ENCODE measurements at places on chromosomes 13 and 19.

GRCh38 chr19:54179921-54180461 is 7.0 kb upstream of the TMC4 start:
- no peak for DNase-seq

GRCh38 chr19:44341794-44342193 is 14.7 kb downstream of the ZNF112 start:
- no peak for DNase-seq

DNA sequence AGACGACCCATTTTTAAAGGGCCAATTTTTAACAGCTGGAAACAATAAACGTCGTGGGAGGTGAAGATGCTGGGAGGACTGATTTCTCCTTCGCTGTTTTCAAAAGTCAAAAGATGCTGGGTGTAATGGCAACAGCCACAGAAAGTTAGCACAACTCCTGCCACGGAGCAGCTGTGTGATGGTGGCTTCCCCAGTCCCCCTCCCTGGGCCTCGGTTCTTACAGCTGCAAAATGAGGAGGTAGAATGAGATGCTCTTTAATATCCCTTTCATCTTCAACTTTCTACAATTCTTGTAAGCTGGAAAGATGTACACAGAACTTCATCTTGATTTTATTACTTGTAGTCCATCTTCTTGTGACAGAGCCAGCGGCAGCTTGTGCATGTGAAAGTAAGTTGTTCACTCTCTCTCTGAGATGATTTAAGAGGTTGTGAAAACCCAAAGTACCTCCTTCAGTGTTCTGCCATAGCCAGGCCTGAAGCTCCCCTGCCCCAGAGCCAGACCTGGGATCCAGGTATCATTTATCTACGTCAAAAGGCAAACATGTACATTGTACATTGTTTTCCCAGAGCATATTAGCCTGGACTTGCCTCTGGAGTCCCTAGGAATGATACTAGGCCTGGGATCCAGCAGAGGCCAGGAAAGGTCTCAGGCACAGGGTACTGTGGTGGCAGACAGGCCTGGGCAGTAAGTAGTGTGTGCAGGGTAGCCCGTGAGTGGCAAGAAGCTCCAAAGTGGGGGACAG is 3.4 kb upstream of the UBE2L5 start:
- DNase-seq: no peak

DNA sequence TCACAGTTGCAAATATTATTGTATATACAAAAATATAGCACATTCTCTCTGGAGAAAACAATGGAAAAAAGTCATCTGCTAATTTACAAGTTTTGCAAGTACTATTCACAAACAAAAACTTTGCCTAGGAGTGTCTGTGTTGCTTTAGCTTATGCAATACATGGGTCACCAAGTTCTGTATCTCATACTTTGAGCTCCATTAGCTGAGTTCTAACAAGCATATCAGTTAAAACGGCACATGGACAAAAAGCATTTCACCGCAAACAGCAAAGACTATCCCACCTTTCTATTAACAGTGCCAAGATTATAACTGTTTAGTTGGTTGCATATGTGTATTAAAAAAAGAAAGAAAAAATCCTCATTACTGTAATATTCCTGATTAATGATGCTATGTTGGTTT is 4.6 kb downstream of the SPRY2 start:
- no peak for DNase-seq

GRCh38 chr19:28330831-28331230 is 882.1 kb downstream of the UQCRFS1 start:
- DNase-seq: no peak

DNA sequence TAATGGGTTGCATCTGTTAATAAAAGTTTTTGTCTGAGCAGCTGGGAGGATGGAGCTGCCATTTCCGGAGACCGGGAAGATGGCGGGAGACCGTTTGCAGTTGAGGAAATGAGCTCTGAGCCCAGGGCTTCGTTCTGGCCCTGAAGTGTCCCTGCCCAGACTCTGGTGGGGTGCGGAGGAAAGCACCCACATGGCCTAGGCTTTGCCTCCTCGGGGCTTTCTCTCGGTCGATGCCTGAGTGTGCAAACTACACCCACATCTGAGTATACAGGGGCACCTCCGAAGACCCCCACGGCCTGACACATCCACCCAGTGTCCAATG is 15.6 kb upstream of the NANOS3 start:
- DNase-seq: no peak

DNA sequence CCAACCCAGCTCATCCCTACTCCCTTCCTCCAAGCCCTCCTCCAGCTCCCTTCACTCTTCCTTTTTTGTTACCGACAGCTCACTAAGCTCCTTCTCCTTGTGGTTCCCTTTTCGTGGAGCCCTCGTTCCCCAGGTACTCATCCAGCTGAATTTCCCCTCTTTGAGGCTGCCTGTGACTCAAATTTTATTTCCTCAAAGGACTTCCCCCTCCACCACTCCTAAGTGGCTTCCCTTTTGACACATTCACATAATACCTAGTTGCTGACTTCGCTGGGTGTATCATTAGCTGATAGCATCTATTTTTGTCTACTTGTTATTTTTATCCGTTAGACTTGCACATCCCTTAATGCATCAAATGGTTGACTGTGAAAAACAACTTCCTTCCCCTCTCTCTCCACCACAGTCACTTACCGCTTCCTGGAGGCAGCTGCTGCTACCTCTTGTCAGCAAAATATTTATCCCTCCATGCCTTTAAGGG is 14.5 kb downstream of the FFAR2 start:
- peak; percentile 56 for DNase-seq

GRCh38 chr13:69553976-69554375 is 553.6 kb upstream of the ATXN8OS start:
- no peak for DNase-seq

- DNase-seq: no peak
These were observed 99.6 kb downstream of the CCNA1 start for GRCh38 chr13:36531746-36532486.

DNA sequence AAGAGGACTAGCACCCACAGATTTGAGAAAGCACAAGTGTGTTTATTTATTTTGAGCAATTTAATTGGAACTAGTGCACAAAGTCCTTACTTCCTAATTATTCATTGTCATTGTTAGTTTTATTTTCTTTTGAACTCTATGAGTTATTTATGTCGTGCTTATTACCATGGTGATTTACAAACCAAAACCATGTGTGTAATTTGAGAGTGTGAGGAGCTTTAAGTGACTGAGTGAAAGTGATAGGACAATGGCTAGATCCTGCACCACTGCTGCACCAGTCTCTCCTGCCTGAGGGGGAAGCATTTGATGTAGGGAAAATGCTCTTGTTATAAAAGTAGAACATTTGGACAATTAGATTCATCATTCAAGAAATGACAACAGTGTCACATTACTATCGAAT is 172.3 kb upstream of the KLF12 start:
- DNase-seq: no peak

GRCh38 chr19:47863514-47863936 is 4.5 kb downstream of the TPRX2 start:
- DNase-seq: peak; percentile 81

GRCh38 chr13:106699311-106699710 is 131.4 kb upstream of the ARGLU1 start:
- DNase-seq: no peak

DNA sequence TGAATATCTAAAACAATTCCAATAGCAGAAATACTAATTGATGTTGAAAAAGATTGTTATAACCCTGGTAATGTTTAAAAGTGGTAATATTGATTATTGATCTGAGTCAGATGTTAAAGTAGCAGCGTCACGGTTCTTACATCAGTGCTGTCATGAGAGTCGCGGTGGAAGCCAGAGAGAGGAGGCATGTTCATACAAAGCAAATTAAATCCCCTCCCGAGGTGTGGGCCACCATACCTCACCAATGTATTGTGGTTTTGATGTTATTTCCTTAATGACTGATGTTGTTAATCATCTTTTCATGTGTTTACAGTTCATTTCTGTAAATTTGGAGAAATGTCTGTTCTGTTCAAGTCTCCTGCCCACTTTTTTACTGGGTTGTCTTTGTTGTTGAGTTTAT is 11.2 kb downstream of the ZNF317 start:
- no peak for DNase-seq

GRCh38 chr13:112743451-112744167 is 53.8 kb downstream of the ATP11A start:
- no peak for DNase-seq

DNA sequence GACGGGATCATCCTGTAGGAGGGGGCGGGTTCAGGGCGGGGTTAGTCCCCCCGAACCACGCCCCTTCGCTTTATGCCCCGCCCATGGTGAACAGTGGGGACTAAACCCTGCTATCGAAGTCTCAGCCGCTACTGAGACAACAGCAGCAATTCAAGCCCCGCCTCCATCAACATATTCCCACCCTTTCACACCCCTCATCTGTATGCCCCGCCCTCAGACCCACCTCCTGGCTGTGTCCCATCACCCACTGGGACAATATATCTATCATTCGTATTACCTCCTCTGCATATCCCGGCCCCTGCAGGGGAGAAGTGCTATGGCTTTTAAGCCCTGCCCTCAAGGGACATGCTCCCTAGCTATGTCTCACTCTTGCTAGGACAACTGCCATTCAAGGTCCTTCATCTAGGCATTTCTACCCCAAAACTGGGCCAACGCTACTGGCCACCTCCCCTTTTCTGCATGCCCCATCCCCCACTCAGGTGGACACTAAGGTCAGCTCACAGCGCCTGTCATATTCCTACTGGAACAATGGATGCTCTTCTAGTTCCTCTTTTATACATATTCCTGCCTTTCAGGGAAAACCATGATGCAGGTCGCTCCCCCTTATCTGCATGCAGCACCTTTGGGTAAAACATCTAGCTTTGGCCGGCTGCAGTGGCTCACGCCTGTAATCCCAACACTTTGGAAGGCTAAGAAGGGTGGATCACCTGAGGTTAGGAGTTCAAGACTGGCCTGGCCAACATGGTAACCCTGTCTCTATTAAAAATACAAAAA is 11.9 kb downstream of the LRFN1 start:
- no peak for DNase-seq

DNA sequence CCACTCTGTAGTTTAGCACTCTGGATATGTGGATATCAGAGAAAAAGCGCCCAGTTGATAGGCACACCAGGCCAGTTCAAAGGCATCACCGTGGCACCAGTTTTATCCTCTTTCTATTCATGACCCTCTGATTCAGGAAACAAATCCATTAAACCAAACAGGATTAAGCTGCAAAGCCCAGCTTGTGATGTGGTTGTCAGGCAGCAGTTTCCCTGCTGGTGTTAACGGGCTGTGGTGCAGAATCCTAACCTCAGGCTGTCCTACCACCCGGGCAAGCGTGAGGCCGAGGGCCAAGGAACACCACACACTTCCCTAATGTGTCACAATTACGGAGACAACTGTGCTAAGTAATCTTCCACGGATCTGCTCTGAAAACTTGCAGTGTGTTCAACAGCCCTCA is 209.1 kb downstream of the OLFM4 start:
- DNase-seq: no peak

GRCh38 chr13:24129914-24130774 is 30.4 kb upstream of the SPATA13 start:
- DNase-seq: no peak

DNA sequence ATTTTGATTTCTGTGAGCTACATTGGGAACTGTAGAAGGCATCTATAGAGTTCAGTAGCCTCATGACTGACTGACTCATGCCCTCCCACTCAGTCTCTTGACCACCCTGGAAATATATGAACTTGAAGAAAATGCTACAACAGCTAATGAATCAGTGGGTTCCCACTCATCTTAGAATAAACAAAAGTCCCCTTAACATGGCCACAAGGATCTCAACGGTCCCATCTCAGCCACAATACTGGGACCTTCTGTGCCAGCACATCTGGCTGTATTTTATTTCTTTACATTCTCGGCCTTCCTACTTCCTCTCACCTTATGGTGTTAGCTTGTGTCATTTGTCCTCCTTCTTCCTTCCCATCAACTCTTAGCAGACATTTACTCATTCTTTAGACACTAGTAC is 619.8 kb downstream of the DCT start:
- no peak for DNase-seq

GRCh38 chr13:102401265-102401664 is 583 bp downstream of the FGF14 start:
- DNase-seq: no peak

- DNase-seq: no peak
These were observed 146.4 kb upstream of the SLITRK5 start for GRCh38 chr13:87524775-87525174.

GRCh38 chr19:31944326-31944725 is 401.1 kb upstream of the ZNF507 start:
- no peak for DNase-seq

GRCh38 chr13:35722458-35723052 is 246.1 kb upstream of the MAB21L1 start:
- DNase-seq: no peak

DNA sequence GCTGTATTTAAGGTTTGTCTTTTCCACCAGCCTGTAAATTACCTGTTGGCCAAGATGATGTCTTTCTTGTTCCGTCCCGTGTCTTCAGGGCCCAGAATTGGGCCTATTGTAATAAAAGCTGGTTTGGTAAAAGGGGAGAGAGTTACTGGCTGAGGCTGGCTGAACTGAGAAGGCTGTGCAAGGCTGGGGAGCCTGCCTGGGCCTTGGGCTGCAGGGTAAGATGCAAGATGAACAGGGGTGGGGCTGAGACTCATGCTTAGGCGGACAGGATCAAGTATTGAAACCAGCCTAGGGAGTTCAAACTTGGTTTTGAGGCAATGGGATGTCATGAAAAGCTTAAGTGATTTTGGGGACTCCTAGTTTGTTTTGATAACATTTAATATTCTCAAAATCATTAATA is 142.3 kb downstream of the PCCA start:
- no peak for DNase-seq

GRCh38 chr19:47595944-47596343 is 13.0 kb upstream of the BICRA start:
- DNase-seq: no peak

- DNase-seq: peak; percentile 88
These were observed at the start of gene FDX2 for GRCh38 chr19:10315335-10316214. Gene FDX2, minus strand, starts transcription at chr19:10316015. Its CDS starts 19 bp downstream, at chr19:10315996.

GRCh38 chr13:91302111-91302510 is 45.4 kb upstream of the MIR17HG start:
- no peak for DNase-seq

DNA sequence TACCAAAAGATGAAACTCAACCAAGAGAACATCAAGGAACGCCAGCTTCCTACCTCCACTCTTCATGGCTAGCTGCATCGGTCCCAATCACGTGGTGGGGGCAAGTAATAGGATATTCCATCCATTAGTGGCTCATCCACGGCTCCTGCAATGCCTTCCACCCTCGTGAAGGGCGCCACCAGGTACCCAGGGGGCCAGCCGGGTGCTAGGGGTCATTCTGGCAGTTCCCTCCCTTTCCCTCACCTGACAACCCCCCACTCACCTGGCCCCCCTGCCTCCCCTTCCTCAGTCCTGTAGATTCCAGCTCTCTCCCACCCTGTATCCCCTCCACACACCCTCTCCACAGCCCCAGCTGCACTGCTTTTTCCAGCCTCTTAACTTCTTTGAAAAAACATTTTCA is 161.9 kb downstream of the URI1 start:
- no peak for DNase-seq

- DNase-seq: no peak
These were observed 570.9 kb downstream of the PCDH9 start for GRCh38 chr13:66659286-66659685.

- no peak for DNase-seq
These were observed 1814.9 kb downstream of the SLITRK5 start for GRCh38 chr13:89486065-89486464.

GRCh38 chr19:29528946-29529645 is 3.3 kb downstream of the VSTM2B start:
- DNase-seq: no peak

- no peak for DNase-seq
These were observed 1968.9 kb downstream of the PCDH9 start for GRCh38 chr13:65260946-65261891.

- DNase-seq: no peak
These were observed 521.9 kb downstream of the KLF5 start for GRCh38 chr13:73580513-73581267.

GRCh38 chr13:34637138-34637537 is 304.9 kb upstream of the NBEA start:
- no peak for DNase-seq

All from effector memory CD8-positive, alpha-beta T cell (primary cell).